Pancreas (tissue), 10 donors: ENCODE measurements at places on chromosomes 3 and 15. TPM values are rescaled to one million over a fixed set of nuclear protein-coding genes. Genes with fewer than 3 reads are reported as not detected.

DNA sequence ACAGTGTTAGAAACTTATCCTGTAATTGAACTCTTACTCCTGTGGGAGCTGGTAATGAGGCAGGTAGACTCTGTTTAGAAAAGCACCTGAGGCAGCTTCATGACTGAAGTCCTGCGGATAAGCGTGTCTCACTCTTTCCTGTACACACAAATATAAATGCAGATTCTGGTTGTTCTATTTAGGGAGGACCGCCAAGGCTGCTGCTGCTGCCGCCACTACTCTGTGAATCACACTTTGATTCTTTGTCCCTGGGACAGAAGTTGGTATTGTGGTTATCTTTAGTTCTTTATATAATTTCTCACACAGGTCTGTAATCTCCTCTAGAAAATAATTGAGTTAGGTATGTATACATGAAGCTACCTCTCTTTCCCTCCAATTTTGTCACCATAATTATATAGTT, 3.6 kb downstream of the LSAMP start:
- DNase-seq = no peak

DNA sequence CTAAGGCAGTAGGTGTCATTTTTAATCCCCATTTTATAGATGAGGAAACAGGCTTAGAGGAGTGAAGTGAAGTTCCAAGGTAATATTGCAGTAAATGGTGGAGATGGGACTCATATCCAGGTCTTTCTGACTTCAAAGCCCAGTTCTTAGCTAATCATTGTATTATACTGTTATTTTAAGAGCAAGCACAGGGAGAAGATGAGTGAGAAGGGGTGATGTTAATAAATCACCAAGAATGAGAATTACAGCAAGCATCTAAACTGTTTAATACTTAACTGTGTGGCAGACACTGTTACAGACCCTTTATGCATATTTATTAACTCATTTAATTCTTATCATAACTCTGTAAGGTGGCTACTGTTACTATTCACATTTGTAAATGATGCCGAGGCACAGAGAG, 61.2 kb downstream of the VPS8 start:
- no peak for DNase-seq

DNA sequence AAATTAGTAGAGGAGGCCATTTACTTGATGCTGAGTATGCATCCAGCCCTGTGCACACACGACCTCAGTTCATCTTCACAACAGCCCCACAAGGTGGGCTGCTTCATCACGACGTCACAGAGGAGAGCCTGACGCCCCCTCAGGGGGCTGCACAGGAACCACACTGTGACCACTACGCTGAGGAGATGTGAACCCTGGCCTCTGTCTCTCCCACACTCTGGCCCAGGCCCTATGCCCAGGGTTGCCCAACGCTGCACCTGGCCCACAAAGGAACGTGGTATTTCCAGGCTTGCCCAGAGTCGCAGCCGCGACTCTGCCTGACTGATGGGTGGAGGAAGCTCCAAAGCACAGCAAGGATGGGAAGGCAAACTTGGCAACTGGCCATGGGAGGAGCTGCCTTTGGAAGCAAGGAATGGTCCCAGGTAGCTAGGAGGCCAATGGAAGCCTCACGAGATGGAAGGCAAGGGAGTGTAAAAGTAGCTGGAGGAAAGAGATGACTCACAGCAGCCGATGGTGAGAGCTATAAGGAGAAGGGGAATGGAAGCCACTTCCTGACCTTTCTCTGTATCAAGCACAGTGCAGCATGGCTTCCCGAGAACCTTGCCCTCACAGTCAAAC, 226.0 kb downstream of the KLF13 start:
- DNase-seq = no peak

CPOX gene
- 8.2 TPM for polyA plus RNA-seq

GALNT15 gene
- polyA plus RNA-seq = 2.8 TPM

ZNF621 gene
- 10.7 TPM for polyA plus RNA-seq

TGM4 gene
- not detected for polyA plus RNA-seq

UROC1 gene
- polyA plus RNA-seq = 0.09 TPM
